ENCODE measurements at places on chromosomes 4 and X.

DNA sequence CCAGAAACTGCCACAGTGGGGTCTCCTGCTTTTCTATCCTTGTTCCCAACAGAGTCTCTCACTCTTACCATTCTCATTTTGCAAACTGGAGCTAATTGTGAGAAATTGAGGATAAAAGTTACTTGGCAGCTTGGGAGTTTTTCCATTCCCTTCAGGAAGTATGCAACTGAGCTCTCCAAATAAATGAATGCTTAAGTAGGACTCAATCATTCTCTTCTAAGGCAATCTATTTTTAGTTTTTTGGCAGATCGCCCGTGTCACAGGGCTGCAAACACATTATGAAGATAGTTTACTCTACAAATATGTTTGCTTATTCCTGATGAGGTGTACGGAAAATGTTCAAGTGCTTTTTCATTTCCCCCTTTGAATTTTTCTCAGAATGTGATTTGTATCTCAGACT is 5.3 kb downstream of the ASB11 start:
- DNase-seq, result no peak

GRCh38 chrX:40385256-40385655 is 195.5 kb upstream of the ATP6AP2 start:
- DNase-seq, result no peak

DNA sequence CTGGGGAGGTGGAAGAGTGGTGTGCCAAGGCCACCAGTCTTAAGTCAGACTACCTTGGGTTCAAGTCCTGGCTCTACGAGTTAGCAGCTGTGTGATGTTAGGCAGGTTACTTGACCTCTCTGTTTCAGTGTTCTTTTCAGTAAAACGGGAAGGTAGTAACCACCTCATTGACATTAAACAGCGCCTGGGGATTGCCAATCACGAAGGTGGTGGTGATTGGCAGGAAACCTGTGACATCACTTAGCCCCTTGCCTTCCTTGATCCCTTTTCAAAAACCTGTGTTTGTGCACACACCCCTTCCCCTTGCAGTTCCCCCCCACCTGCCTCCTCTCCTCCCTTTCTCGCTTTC is 7.6 kb downstream of the KLF3 start:
- no peak for DNase-seq

- no peak for DNase-seq
Measured at GRCh38 chr4:169627307-169627706, 6.9 kb downstream of the CLCN3 start.

DNA sequence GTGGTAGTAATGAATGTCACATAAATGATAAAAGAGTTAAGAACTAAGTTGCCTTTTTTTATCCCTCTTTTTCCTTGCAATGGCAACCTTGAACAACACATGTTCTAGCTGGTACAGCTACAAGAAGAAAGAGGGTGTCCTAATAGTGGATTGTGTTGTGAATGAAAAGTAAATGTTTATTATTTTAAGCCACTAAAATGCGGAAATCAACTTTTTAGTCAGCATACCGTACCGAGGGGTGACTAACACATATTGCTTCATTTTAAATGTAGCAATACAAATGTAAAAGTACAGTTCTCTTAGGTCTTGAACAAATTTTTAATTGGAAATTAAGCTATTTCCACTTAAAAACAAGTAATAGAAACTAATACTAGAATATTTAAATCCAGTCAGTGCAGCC is 17.7 kb upstream of the AP1AR start:
- DNase-seq, result no peak

- DNase-seq, result peak; percentile 45
Measured at GRCh38 chrX:18895189-18895951, 88.5 kb downstream of the PHKA2 start.

DNA sequence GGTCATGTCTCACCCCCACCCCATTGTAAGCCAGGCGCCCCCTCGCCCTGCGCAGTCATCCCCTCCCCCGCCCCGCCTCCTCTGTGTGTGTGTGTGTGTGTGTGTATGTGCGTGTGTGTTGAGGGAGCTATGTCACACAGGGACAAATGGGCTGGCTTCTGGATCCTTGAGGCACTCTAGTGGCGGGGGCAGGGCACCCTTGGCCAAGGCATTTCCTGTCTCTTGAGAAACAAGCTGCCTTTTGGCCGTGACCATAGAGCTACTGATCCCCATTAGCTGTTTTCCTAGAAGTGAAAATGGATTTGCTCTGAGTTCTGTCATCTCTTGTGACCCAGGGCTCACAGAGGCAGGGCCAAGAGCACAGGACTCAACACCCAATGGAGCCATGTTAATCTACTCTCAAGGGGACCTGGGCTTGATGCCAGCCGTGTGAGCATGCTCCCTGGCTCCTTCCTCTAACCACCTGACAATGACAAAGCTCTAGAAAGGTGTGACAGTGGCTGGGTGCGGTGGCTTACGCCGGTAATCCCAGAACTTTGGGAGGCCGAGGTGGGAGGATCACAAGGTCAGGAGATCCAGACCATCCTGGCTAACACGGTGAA is 162.5 kb upstream of the BCOR start:
- DNase-seq, result no peak

GRCh38 chrX:24658421-24658820 is 11.3 kb upstream of the PCYT1B start:
- no peak for DNase-seq

DNA sequence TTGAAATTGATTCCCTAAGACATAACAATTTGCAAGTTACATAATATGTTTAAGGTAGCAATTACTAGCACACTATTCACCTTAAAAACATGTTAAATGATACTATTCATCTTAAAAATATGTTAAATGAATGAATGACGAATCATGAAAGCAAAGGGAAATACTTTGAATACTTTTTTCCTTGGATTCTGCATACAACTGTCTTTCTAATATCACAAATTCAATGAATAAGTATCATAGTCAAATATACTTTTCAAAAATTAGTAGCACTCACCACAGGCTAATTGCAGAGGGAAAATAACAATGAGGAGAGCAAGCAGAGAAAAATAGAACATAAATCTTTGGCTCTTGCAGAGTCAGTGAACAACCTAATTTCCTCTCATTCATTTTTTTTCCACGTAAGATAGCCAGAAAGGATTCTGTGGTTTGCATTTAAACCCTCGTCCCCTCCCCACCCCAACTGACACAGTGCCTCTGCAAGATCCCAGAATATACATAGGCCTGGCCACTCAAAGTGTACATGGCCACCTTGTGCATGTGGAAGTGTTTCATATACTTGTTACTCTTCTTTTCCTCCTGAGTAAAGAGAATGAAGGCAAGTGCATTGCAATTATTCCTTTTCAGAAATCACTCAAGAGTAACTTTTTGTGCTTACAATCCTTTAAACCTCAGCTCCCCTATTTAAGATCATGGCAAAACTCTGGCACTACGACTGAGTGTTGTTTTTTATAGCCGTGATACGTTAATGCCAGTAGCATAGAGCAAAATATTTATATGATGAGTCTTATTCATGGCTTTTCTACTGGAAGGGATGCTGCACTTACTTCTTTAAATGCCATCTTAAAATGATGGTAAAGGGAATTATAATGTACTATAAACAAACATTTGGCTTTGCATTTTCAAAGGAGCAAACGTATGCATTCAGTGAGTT is 236.4 kb downstream of the PDGFC start:
- no peak for DNase-seq

- DNase-seq, result no peak
Measured at GRCh38 chr4:11436084-11436483, 7.4 kb upstream of the HS3ST1 start.

GRCh38 chr4:140326395-140326993 is 47.0 kb upstream of the SCOC start:
- peak; percentile 1 for DNase-seq

GRCh38 chr4:47848041-47848440 is 10.2 kb upstream of the CORIN start:
- no peak for DNase-seq

DNA sequence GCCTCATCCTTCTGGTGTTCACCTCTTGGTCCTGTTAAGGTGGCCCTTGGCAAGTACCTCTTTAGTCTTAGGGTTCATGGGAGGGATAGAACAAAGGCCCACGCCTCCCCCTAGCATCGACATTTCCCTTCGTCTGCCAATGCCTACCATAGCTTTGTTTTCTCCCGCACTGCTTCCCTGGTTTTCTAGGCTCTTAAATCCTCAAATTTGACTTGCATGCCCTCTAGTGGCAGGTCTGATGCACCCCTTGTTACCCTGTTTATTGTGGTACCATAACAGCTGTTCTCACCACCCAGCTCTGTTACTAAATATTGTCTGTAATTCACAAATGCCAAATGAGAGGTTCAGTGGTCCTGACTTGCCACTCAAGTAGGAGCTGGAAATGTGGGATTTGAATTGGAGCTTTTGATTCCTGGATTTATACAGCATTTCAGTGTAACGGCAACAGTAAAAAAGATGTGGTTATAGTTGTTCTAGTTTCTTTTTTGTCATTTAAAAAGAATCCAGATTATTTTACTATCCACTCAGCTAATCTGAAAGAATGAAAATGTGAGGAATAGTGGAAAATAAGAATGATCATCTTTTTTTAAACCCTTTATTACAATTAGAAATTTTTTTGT is 100.1 kb downstream of the REPS2 start:
- peak; percentile 64 for DNase-seq

DNA sequence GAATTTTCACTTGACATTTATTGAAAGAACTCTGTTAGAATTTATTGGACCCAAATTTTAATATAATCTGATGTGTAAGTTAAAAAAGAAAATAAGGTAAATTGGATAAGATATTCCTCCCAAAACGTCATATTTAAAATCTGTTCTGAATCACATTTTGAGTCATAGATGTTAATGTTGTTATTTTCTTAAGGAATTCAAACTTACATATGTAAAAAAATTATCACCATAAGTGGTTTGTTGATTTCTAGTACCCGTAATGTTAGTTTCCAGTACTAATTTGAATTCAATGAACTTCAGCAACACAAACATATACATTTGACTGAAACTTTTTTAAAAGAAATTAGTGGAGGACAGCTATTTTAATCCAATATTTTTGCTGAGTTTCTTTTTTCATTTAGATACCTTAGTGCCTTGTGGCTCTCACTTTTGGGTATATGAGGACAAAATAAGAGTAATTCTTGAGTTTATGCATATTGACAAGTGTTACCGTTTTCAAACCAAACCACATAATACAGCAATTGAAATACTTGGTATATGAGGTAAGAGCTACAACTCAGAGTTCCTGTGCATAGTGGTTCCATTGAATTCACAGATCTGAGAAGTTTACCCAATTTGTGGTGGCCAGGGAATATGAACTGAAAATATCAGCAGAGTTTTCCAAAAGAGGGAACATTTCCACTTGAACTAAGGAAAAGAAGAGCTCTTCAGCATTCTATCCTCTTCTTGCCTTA is 71.8 kb downstream of the C4orf46 start:
- no peak for DNase-seq

GRCh38 chrX:123570011-123570590 is 162.8 kb downstream of the THOC2 start:
- no peak for DNase-seq

DNA sequence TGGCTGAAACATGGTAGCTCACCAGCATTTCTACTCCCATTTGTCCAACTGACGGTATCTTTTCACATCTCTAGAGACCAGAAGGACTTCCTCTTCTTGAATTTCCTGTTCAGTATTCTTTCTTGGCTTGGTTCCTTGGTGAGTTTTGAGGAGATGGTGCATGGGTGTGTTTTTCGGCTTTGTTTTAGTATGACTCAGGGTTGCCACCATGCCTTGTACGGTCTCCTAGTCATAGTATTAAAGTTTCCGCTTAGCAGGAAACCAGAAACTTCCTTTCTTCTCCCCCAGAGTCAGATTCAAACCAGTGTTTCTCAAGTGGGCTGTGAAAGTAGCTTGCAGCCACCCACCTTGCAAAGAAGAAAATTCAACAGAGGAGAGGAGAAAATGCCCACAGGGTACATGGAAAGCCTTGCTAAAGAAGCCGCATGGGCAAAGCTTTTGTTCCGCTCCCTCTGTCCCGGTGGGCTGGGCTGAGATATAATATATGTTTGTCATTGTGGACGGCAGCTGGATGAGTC is 5.7 kb downstream of the CD99 start:
- DNase-seq, result no peak

DNA sequence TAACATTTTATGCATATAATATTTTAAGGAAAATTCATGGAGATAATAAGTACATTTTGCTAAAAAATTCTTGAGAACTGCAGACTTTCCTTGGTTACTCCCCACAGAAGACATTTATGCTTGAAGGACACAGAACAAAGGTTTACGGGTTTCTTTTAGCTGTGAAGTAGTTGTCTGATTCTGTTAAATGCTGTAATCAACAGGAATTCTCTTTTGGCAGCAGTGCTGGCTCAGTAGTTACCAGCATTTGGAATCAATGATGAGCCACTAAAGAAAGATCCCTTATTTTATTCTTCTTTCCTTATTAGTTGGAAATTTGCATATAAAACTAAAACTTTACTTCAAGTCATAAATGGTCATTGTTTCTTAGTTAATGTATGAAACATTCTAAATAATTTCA is 199.3 kb upstream of the FAT4 start:
- DNase-seq, result no peak

GRCh38 chr4:4349867-4350266 is 37.0 kb upstream of the NSG1 start:
- DNase-seq, result no peak

DNA sequence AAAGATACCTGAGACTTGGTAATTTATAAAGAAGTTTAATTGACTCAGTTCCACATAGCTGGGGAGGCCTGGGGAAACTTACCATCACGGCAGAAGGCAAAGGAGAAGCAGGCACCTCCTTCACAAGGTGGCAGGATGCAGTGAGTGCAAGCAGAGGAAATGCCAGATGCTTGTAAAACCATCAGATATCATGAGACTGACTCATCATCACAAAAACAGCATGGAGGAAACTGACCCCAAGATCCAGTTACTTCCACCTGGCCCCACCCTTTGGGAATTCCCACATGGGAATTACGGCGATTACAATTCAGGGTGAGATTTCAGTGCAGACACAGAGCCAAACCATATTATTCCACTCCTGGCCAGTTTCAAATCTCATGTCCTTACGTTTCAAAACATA is 514.7 kb upstream of the SPANXN1 start:
- no peak for DNase-seq

DNA sequence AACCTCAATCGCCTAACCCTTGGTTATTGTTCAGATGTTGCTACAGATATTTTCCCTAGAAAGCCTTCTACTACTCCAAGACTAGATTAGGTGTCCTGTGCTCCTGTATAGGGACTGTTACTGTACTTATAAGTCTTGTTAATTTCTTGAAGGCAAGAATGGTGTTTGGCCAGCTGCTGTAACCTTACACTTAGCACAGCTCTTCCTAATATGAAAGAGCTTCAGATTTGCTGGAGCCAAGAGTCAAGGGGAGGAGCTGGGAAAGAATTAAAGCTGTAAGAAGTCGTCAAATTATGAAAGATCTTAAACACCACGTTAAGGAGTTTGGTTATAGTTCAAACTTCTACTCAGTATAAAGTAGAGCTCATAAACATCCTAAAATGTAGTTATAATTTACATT is 245.9 kb upstream of the TLL1 start:
- no peak for DNase-seq

DNA sequence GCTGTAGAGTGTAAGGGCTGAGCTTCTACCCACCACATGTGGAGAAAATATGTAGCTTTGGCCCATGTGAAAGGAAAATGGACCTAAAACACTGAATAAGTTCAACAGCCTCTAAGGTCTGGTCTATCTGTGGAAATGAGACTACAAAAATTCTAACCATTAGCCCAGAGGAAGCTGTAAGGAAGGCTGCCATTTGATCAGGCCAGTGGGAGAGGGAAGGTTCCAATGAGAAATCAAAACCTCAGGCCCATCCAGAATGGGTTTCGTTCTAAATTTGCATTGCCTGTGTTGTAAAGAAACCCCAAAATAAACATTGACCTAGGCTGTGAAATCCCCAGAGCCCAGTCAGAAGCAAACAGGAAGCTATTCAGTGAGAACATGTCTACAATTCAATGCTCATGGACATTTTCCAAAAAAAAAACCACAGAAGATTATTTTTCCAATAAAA is 320.4 kb upstream of the SLC7A11 start:
- no peak for DNase-seq

- DNase-seq, result no peak
Measured at GRCh38 chr4:25068386-25068785, 37.6 kb upstream of the LGI2 start.

Data from NCI-H1694 treated with DMSO at 0.1 percent for 48 hours (cell line).